ENCODE measurements at places on chromosomes 16 and 17.
A peak's percentile ranks its signal among the peaks of the same experiment; 100 is the strongest.

DNA sequence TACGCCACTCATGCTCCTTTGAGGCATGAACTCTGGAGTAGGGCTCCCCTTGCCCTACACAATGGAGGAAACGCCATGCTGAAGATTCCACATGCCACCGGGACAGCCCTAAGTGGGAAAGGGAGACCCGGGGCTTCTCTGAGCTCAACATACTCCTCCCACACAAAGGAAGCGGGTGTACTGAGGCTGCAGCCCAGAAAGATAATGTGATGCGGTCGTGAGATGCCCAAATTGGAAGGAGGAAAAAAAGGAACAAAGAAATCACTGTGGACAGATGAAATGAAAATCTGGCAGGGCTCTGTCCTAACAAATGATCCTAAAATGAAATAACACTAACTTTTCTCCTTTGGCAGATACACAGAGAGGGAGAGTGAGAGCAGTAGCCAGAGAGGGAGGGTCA lies 182.1 kb downstream of the ZFHX3 start:
- DNase-seq = no peak

GRCh38 chr17:8468980-8469379 lies 33.3 kb downstream of the NDEL1 start:
- no peak for DNase-seq

DNA sequence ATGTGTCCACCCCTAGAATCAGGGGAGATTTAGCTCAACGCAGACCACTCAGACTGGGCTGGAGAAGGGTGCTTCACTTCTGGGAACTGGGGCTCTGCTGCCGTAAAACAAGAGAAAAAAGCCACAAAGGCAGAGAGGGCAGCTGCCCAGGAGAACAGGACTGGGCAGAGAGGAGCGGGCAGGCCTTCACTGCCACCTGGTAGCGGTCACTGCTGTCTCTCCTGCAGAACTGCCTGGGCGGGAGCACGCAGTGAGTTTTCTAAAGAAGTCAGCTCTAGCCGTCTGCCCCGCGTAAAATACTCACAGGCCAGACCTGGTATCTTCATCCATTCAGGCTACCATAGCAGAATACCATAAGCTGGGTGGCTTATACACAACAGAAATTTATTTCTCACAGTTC lies 103.8 kb downstream of the AMFR start:
- DNase-seq = no peak

GRCh38 chr17:22266231-22266630 lies 573.9 kb downstream of the KCNJ18 start:
- peak; percentile 86 for DNase-seq

GRCh38 chr17:80780381-80781198 lies 211.1 kb upstream of the CHMP6 start:
- no peak for DNase-seq

All from RPMI8226 (cell line).